ENCODE measurements at places on chromosomes 6 and 20. TPM values are rescaled to one million over a fixed set of nuclear protein-coding genes. Genes with fewer than 3 reads are reported as not detected.
A peak's percentile ranks its signal among the peaks of the same experiment; 100 is the strongest.

Gene CST7
- not detected for total RNA-seq

Gene CDH4
- total RNA-seq: 0.23 TPM

GRCh38 chr6:104183816-104184435, 675.8 kb downstream of the HACE1 start:
- H3K4me1 ChIP-seq: no peaks in the 10 kb centered on the region
- H3K27me3 ChIP-seq: no peaks in the 10 kb centered on the region
- no peak overlapping the region for H3K4me3 ChIP-seq

DNA sequence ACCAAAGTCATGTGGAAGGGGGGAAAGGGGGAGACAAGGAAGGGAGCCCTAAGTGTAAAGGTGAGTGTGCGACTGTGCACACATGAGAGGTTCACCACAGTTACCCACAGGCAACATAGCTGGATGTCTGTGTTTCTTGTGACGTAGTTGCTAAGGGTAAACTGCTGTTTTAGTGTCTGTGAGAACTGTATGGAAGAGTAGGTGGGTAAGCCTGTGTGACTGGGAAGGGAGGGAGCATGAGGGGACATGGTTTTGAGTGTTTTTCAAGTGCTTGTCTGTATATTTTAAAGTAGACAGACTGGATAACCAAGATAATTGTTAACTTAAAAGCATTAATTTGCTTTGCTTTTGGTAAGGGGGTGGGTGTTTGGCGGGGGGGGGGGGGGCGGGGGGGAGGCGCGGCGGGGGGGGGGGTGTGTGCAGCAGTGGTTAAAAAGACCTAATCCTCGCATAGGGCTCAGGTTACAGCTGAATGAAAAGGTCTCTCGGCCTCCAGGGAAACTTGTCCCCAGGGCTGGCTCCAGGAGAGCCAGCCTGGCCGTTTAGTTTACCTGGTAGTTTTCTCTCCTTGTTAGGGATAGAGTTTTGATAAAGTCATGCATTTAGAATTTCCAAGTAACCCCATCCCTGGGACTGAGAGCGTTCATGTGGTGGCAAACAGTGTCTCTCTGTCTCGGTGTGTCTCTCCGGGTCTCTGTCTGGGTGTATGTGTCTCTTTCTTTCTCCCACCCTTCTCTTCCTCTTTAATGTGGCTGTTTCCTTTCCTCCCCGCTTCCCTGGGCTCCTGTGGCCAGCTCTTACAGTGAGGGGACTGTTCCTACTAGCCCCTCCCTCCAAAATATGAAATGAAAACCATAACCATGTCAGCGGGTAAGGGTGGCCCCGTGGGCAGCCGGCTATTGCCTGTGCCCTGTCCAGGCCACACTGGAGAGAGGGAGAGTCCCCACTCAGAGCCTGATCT, 3.4 kb downstream of the SCUBE3 start:
- no peaks in the 10 kb centered on the region for H3K36me3 ChIP-seq
- H3K4me3 ChIP-seq: peak overlapping the region; percentile 16
- no peak for DNase-seq

DNA sequence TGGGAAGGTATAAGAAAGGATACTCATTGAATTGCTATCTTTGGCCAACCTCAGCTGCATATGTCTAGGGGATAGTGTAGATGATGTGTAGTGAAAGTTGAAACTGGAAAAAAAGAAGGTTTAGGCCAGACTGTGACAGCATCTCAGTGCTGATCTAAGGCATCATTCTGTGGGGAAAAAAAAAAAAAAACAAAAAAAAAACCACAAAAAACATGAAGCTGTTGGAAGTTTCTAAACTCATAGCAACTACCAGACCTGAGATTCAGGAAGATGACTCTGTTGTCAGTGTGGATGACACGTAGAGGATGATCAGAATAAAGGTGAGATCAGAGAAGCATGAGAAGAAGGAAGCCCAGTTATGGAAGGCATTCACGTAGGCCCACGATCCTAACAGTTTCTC, 100.8 kb upstream of the CNKSR3 start:
- no peak overlapping the region for H3K4me3 ChIP-seq
- no peaks in the 10 kb centered on the region for H3K36me3 ChIP-seq
- DNase-seq: no peak
- peaks cover 3% of the 10 kb centered on the region for H3K27me3 ChIP-seq

DNA sequence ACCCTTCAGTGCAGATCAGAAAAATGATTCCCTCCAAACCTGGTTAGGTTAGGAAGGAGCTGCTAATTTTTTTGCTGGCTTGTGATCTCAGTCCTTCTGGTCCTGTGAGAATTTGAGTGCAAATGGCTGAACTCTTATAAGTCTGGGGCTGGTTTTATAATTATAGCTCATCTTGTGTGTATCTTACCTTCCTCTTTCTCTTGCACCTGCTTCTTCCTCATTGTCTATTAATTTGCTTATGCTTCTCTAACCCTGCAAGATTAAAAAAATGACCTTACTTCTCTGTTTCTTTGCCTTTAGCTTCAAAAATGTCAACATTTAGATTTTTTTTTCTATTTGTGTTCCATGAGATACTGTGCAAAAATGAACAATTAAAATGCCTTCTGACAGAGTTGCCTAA, 576.2 kb downstream of the DHX35 start:
- H3K4me3 ChIP-seq: no peak overlapping the region
- DNase-seq: no peak
- no peaks in the 10 kb centered on the region for H3K36me3 ChIP-seq

DNA sequence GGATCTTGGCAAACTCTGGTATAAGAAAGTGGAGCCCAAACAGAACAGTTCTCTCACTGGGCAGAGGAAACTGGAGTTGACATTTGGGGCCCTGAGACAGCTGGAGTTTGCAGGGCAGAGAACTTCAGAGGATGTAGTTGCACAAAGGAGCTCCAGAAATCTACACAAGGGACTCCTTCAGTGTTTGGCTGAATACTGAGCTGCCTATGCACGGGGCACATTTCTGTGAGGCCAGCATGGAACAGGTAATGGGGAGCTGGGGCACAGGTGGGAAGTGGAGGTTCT, 169.3 kb downstream of the ANKRD60 start:
- H3K27ac ChIP-seq: no peak overlapping the region
- no peak for DNase-seq
- H3K4me3 ChIP-seq: no peak overlapping the region
- H3K4me1 ChIP-seq: peaks cover 29% of the 10 kb centered on the region
- peaks cover 5% of the 10 kb centered on the region for H3K27me3 ChIP-seq

DNA sequence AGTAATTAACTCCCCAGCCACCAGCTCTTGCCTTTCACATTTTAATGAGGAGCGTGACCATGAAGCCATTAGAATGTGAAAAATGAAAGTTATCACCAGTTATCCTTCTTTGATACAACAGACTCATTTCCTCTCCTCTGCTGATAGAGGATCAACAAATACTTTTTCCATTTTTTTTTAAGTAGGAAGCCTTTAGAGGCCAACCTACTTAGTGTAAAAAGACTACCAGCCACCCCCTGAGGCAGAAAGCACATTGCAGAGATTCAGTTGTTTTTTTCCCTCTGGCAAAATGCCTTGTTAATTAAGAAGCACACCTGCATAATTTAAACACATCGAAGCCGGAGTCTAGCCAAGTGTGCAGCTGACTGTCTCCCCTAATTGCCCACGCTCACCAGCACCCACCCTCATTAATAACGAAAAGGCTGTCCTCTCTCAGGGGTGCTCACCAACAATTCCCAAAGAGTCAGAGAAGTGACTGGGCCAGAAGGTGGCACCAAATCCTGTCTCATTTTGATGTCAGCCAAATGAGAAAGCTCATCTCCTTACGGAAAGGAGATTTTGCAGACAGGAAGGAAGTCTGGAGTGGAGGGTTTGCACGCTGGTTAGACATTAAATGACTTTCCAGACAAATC, 60.9 kb upstream of the MC3R start:
- peaks cover 6% of the 10 kb centered on the region for H3K27me3 ChIP-seq
- H3K4me1 ChIP-seq: no peaks in the 10 kb centered on the region
- no peak overlapping the region for H3K4me3 ChIP-seq
- no peaks in the 10 kb centered on the region for H3K36me3 ChIP-seq
- no peak for DNase-seq
- no peak overlapping the region for H3K27ac ChIP-seq

GRCh38 chr20:37396416-37397075, 50.6 kb downstream of the SRC start:
- H3K36me3 ChIP-seq: peaks cover 8% of the 10 kb centered on the region
- H3K27me3 ChIP-seq: peaks cover 8% of the 10 kb centered on the region
- peak; percentile 68 for DNase-seq
- peaks cover 24% of the 10 kb centered on the region for H3K4me1 ChIP-seq
- H3K4me3 ChIP-seq: no peak overlapping the region

DNA sequence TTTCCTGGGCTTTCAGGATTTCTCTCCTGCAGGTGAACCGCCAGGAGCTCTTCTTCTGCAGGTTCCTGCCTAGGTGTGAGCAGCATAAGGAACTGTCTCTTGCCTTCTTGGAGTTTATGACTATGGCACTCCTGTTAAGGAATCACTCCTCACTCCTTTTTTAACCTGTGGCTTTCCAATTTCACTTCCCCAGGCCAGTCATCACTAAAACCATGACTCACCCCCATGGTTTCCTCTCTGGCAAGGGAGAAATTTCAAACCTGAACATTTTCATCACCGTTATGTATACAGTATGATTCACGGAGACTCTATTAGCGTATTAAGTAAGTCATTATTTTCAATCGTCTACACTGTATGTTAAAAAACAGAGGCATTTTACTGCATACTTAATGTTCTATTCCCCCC, 78.2 kb upstream of the ARID1B start:
- H3K27ac ChIP-seq: no peak overlapping the region
- H3K4me1 ChIP-seq: peaks cover 10% of the 10 kb centered on the region
- no peak overlapping the region for H3K4me3 ChIP-seq
- no peaks in the 10 kb centered on the region for H3K36me3 ChIP-seq
- H3K27me3 ChIP-seq: peaks cover 3% of the 10 kb centered on the region

DNA sequence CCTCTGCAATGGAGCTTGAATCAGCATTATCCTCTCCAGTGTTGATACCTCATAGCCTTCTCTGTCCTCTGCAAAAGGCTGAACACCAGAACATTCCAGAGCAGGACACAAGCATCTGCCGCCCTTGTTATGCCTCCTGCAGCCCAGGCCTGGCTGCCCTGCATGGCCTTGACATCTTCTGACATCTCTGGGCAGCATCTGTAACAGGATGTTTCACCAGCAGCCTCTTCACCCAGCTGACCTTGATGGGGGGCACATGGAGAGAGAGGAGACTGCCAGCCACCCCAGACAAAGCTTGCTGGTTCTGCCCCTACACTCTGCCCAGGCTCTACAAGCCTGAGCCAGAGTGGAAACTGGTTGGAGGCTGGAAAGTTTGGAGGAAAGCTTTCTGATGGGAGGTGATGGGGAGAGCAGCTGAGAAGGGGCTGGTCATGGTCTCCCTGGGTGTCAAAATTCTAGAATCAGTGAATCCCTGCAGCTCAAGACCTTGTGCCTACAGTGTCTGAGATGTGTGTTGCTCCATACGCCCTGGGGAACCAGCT, 145.1 kb downstream of the MRPL14 start:
- DNase-seq: no peak
- peaks cover 1% of the 10 kb centered on the region for H3K27me3 ChIP-seq

- H3K27ac ChIP-seq: peak overlapping the region; percentile 97
- H3K36me3 ChIP-seq: peaks cover 4% of the 10 kb centered on the region
- peak overlapping the region; percentile 95 for H3K4me3 ChIP-seq
- H3K4me1 ChIP-seq: peaks cover 14% of the 10 kb centered on the region
Measured at GRCh38 chr20:3820901-3821727, 767 bp downstream of the AP5S1 start.

DNA sequence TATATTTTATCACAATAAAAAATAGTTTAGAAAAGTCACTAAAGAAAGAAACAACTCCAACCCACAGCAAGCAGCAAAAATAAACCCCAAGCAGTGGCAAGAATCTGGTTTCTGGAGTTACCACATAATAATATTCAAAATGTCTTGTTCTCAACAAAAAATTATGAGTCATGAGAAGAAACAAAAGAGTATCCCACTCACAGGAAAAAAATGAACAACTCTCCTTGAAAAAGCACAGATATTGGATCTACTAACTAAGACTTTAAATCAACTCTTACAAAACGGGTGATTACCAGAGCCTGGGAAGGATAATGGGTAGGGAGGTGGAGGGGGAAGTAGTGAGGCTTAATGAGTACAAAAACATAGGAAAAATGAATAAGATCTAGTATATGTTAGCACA, 425.6 kb downstream of the PLCB1 start:
- H3K36me3 ChIP-seq: no peaks in the 10 kb centered on the region
- no peaks in the 10 kb centered on the region for H3K4me1 ChIP-seq
- DNase-seq: no peak
- H3K27ac ChIP-seq: no peak overlapping the region

DNA sequence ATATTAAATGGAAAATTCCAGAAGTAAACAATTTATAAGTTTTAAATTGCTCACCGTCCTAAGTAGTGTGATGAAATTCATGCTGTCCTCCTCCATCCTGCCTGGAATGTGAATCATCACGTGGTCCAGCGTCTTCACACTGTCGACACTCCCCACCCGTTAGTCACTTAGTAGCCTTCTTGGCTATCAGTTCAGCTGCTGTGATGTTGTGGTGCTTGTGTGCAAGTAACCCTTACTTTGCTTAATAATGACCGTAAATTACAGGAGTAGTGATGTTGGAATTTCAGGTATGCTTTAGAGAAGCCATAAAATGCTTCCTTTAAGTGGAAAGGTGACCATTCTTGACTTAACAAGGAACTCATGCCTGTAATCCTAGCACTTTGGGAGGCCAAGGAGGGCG, 25.2 kb downstream of the RIOK1 start:
- no peaks in the 10 kb centered on the region for H3K27me3 ChIP-seq
- DNase-seq: no peak
- peaks cover 10% of the 10 kb centered on the region for H3K36me3 ChIP-seq

GRCh38 chr20:46099491-46100287, 9.9 kb upstream of the NCOA5 start:
- H3K4me1 ChIP-seq: no peaks in the 10 kb centered on the region

- H3K36me3 ChIP-seq: no peaks in the 10 kb centered on the region
- H3K27ac ChIP-seq: no peak overlapping the region
- peaks cover 2% of the 10 kb centered on the region for H3K27me3 ChIP-seq
- DNase-seq: no peak
- H3K4me3 ChIP-seq: no peak overlapping the region
Measured at GRCh38 chr6:19587238-19587942, 249.8 kb upstream of the ID4 start.

- H3K4me3 ChIP-seq: no peak overlapping the region
- H3K27ac ChIP-seq: peak overlapping the region; percentile 94
- H3K4me1 ChIP-seq: peaks cover 29% of the 10 kb centered on the region
- H3K27me3 ChIP-seq: peaks cover 11% of the 10 kb centered on the region
Measured at GRCh38 chr6:168368066-168368820, 48.7 kb upstream of the DACT2 start.

- H3K4me1 ChIP-seq: peaks cover 21% of the 10 kb centered on the region
- no peak overlapping the region for H3K4me3 ChIP-seq
- H3K27me3 ChIP-seq: peaks cover 7% of the 10 kb centered on the region
- DNase-seq: no peak
Measured at GRCh38 chr20:63898882-63899558, 4.1 kb downstream of the DNAJC5 start.

GRCh38 chr6:129248946-129249345, 366.0 kb downstream of the LAMA2 start:
- peaks cover 4% of the 10 kb centered on the region for H3K4me1 ChIP-seq
- H3K4me3 ChIP-seq: no peak overlapping the region
- H3K27ac ChIP-seq: no peak overlapping the region
- no peak for DNase-seq
- H3K27me3 ChIP-seq: no peaks in the 10 kb centered on the region
